CD4-positive, alpha-beta T cell (primary cell): ENCODE measurements at places on chromosomes 2 and 18.
A peak's percentile ranks its signal among the peaks of the same experiment; 100 is the strongest.

DNA sequence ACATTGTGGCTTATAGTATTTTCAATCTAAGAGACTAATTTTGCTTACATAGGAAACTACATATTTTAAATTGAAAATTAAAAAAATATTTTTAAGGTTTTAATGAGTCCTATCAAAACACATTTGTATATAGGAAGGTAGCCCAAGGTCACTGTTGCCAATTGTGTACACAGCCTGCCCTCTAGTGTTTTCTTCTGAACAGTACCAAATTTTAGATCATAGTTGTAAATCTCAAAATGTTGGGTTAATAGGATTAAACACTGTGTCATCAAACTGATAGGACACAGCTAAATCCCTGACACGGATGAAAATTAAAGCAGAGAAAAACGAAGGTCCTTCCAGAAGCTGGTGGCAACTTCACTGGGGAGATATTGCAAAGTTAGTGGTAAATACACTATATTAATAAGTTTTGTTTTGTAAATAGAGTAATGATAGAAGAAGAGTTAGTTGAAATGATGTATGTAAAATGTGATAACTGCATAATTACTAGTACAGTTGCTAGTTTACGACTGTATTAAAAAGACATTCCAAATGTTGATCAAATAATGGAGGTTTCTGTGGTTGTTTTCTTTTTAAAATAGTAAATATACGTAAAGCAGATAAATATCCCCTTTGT lies 19.7 kb downstream of the CLUL1 start:
- H3K4me3 ChIP-seq = no peak overlapping the region
- H3K36me3 ChIP-seq = no peaks in the 10 kb centered on the region
- no peak overlapping the region for H3K27ac ChIP-seq
- DNase-seq = no peak
- no peaks in the 10 kb centered on the region for H3K4me1 ChIP-seq

- no peak for DNase-seq
- peaks cover 14% of the 10 kb centered on the region for H3K4me1 ChIP-seq
- no peaks in the 10 kb centered on the region for H3K36me3 ChIP-seq
- peak within 1 kb of the TSS; percentile 36 for H3K4me3 ChIP-seq
Observed at GRCh38 chr2:31138037-31138962, at the start of gene GALNT14. Gene GALNT14 (minus strand): TSS chr2:31138440. CDS start chr2:31138086, 354 bp downstream.

GRCh38 chr18:23885750-23886149 lies 128.8 kb upstream of the TTC39C start:
- peaks cover 21% of the 10 kb centered on the region for H3K4me1 ChIP-seq
- H3K36me3 ChIP-seq = no peaks in the 10 kb centered on the region
- no peaks in the 10 kb centered on the region for H3K27me3 ChIP-seq
- H3K27ac ChIP-seq = no peak overlapping the region
- DNase-seq = no peak

GRCh38 chr2:71521436-71521950 lies 68.1 kb downstream of the DYSF start:
- H3K36me3 ChIP-seq = no peaks in the 10 kb centered on the region
- H3K4me1 ChIP-seq = no peaks in the 10 kb centered on the region
- no peak overlapping the region for H3K27ac ChIP-seq
- DNase-seq = no peak

DNA sequence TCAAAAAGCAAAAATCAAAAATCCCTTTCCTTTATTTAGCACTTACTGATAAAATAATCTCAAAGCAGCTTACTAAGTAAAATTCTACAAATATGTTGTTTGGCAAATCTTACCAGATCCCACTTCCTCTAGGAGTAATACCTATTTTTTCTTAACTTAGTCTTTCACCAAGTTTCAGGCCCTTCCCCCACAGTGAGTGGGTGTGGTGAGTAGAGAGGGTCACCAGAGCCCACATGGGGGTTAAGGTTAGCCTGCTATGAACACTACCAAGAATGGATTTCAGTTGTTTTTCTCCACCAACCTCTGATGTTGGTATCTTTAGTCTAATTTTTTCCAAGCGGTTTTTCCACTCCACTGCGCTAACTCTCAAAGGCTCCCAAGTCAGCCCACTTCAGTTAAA lies 23.2 kb downstream of the PIAS2 start:
- no peak for DNase-seq
- no peak overlapping the region for H3K4me3 ChIP-seq
- H3K4me1 ChIP-seq = no peaks in the 10 kb centered on the region
- H3K27ac ChIP-seq = no peak overlapping the region
- peaks cover 13% of the 10 kb centered on the region for H3K36me3 ChIP-seq

DNA sequence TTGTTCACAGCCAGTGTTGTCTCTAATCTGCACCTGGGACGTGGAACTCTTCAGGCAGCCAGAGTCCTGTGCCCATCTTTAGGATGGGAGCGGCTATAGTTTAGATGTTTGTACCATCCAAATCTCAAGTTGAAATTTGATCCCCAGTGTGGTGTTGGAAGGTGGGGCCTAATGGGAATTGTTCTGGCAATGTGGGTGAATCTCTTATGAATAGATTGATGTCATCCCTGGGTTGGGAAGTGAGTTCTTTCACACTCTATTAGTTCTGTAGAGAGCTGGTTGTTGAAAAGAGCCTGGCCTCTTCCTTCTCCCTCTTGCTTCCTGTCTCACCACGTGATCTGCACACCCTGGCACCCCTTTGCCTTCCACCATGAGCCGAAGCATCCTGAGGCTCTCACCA lies 300.9 kb downstream of the TXNL1 start:
- no peaks in the 10 kb centered on the region for H3K36me3 ChIP-seq
- no peaks in the 10 kb centered on the region for H3K27me3 ChIP-seq
- no peak overlapping the region for H3K4me3 ChIP-seq
- H3K4me1 ChIP-seq = no peaks in the 10 kb centered on the region
- no peak overlapping the region for H3K27ac ChIP-seq

GRCh38 chr2:100482741-100483140 lies 12.5 kb downstream of the NMS start:
- H3K27me3 ChIP-seq = no peaks in the 10 kb centered on the region
- no peak overlapping the region for H3K4me3 ChIP-seq
- no peaks in the 10 kb centered on the region for H3K4me1 ChIP-seq
- peak; percentile 3 for DNase-seq
- H3K36me3 ChIP-seq = no peaks in the 10 kb centered on the region

- H3K4me1 ChIP-seq = peaks cover 6% of the 10 kb centered on the region
- no peak overlapping the region for H3K27ac ChIP-seq
- H3K36me3 ChIP-seq = no peaks in the 10 kb centered on the region
Observed at GRCh38 chr2:54680397-54681041, 42.9 kb upstream of the EML6 start.

- DNase-seq = no peak
- H3K4me3 ChIP-seq = no peak overlapping the region
- H3K36me3 ChIP-seq = no peaks in the 10 kb centered on the region
- no peak overlapping the region for H3K27ac ChIP-seq
Observed at GRCh38 chr2:35447215-35447614, 908.4 kb upstream of the CRIM1 start.

- no peaks in the 10 kb centered on the region for H3K27me3 ChIP-seq
- no peak overlapping the region for H3K4me3 ChIP-seq
- H3K36me3 ChIP-seq = no peaks in the 10 kb centered on the region
- H3K4me1 ChIP-seq = no peaks in the 10 kb centered on the region
- DNase-seq = no peak
Observed at GRCh38 chr2:10252661-10253060, 50.0 kb upstream of the HPCAL1 start.

- DNase-seq = no peak
- no peak overlapping the region for H3K27ac ChIP-seq
- H3K4me3 ChIP-seq = no peak overlapping the region
- no peaks in the 10 kb centered on the region for H3K4me1 ChIP-seq
Observed at GRCh38 chr2:148990968-148991367, 47.5 kb upstream of the LYPD6B start.

GRCh38 chr18:47191961-47192360 lies 15.8 kb upstream of the IER3IP1 start:
- peaks cover 9% of the 10 kb centered on the region for H3K27me3 ChIP-seq
- H3K4me1 ChIP-seq = no peaks in the 10 kb centered on the region
- H3K4me3 ChIP-seq = no peak overlapping the region

DNA sequence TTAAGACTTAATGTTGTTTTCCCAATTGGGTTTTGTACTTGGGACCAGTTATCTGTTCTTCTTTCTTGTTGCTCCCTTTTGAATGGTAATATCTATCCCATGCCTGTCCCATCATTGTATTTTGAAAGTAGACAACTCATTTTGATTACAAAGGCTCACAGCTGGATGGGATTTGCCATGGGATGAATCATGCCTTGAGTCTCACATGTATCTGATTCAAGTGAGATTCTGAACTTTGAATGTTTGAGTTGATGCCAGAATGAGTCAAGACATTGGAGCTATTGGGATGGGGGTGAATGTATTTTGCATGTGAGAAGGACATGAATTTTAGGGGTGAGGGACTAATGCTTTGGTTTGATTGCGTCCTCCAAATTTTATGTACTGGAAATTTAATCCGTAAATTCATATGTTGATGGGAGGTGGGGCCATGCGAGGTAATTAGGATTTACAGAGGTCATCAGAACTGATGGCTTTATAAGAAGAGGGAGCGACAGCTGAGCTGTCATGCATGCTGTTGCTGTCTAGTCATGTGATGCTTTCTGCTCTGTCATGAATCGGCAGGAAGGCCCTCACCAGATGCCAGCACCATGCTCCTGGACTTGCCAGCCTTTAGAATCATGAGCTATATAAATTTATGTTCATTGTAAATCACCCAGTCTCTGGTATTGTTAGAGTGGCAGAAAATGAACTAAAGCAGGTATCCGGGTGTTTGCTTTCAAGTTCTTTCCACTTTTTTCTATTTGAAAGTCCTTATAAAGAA lies 741.3 kb upstream of the RAB6C start:
- H3K4me3 ChIP-seq = no peak overlapping the region
- DNase-seq = no peak
- H3K36me3 ChIP-seq = no peaks in the 10 kb centered on the region
- no peak overlapping the region for H3K27ac ChIP-seq
- H3K4me1 ChIP-seq = no peaks in the 10 kb centered on the region
- H3K27me3 ChIP-seq = no peaks in the 10 kb centered on the region
